WTC11 (cell line): ENCODE measurements at places on chromosomes 7 and 10.

DNA sequence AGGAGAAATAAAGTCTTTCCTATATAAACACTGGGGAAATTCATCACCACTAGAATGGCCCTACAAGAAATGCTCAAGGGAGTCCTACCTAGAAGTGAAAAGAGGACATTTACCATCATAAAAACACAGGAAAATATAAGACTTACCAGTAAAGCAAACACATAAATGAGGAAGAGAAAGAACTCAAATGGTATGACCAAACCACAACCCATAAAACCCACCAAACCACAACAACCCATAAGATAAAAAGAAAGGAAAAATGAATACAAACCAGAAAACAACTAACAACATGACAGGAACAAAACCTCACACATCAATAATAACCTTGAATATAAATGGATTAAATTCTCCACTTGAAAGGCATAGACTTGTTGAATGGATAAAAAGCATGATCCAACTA, 71.9 kb upstream of the DIP2C start:
- DNase-seq: no peak

GRCh38 chr7:118029826-118030422, 154.0 kb upstream of the LSM8 start:
- no peak for DNase-seq

- DNase-seq: no peak
Observed at GRCh38 chr7:95684505-95684904, 87.8 kb upstream of the DYNC1I1 start.

DNA sequence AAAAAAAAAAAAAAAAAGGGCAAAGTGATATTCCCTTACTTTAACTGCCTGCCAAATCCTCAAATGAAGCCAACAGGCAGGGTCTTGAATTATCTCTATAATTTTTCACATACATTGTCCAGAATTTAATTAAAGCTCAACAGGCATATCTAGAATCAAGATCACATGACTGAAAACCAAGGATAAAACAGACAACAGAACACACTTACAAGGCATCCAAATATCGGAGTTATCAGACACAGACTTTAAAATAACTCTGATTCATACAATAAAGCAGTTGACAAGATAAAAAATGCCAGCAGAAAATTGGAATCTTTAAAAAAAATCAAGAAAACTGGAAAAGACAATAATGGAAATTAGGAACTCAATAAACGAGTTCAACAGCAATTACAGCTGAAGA, 10.7 kb downstream of the CYTH3 start:
- DNase-seq: no peak

DNA sequence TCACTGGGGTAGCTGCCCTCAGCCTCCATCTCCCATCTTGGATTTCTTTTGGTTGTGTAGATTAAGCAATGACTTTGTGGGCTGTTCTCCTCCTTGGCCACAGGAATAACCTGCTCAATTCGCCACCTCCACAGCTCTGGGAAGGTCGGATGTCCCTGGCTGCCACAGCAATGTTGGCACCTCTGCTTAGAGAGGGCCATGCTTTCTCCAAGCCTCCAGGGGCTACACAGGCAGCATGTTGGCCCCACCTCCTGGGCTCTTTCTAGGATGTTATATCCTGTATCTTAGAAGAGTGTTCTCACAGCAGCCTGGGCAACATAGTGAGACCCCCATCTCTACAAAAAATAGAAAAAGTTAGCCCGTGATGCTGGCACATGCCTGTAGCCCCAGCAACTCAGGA, 35.4 kb upstream of the FXYD4 start:
- DNase-seq: no peak

GRCh38 chr10:53808677-53809372, 992.2 kb downstream of the PCDH15 start:
- DNase-seq: peak; percentile 27

- no peak for DNase-seq
Observed at GRCh38 chr10:45534572-45534971, 138.0 kb downstream of the ZFAND4 start.

DNA sequence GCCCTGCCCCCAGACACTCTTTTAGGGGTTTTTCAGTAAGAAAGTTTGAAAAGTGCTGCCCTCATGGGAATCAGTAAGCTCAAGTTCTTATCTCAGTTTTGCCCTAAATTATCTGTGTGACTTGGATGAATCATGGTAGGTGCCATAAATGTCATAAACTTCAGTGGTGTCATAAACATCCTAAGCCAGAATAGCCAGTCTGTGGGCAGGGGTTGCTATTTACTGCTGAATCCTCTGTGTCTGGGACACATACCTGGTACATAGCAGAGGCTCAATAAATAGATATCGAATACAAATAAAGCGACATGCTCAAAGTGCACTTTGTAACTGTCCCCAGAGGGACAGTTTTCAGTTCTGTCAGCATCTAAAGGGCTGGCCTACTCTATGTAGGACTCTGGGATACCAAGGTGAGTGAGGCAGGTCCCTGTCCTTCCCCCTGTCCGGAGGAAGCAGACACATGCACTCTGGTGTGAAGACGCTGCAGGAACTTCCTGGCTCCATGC, 502.1 kb downstream of the RPS24 start:
- no peak for DNase-seq

DNA sequence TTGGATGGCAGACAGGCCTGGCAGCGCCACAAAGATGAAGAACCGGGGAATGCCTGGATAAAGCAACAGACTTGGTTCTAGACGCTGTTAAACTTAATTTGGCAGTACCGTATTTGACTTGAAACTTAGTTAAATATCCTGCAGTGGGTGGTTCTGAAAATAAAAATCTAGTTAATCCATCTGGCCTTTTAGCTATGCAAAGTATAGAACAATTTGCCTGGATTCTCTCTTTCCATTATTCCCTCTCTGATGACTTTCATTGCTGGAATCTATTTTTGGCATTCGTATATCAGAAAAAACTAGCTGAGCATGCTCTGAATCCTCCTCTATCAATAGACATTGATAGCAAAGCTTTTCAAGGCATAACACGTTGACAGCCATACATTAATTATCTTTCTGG, 203.6 kb downstream of the MACC1 start:
- no peak for DNase-seq

DNA sequence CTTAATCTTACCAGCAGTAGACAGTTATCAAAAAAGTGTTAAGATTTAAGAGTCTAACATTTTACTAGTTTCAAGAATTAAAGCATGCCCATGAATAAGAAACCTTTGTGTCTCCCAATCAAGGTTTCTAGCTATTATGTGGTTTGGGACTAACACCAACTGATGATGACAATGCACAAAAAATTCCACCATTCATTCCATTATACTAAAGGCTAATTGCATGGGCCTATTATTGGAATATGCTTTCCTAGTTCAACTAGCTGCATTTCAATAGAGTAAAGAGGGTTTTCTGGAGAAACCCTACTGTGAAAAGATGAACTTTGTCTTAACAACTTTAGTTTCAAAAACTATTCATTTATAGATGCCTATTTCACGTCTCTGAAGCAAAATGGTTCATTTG, 44.6 kb downstream of the UBE2H start:
- no peak for DNase-seq

DNA sequence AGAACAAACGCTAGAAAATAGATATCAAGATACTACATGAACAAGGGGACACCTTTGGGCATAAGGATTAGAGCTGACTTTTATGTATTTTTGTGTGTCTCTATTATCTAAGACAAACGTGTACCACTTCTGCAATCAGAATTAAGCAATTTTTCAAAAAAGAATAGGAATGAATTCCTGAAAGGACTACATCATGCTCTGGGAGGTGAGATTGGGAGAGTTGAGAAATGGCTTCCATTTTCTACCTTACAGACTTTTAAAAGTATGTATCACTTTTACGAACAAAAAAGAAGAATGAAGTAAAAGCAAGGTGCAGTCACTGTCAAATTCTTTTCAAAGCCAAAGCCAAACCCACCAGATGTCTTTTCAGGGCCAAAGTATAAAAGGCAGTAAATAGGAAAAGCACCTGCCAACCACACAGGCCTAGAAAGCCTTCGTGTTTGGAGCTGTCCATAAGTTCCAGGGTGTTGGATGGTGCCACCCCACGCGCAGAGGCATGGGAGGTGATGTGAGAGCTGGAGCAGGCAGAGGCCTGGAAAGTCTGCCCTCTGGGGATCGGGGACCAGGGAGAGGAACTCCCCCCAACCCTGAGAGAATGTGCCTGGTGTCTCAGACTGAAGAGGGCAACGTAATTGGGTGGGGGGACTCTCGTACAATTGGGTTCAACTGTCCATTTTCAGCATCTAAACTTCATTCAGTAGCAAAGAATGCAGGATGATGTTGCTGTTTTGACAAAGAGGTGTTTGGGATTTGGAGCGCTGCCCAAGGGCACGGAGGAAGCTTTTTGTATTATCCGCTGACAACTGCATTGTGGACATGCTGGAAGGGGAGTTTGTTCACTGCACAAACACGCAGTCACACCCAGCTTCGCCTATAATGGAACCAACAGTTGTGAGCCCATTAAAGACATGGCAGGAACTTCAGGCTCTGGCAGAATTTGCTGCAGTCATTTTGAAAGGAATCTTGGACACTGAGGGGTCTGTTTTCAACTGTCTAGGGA, 17.6 kb upstream of the CTBP2 start:
- DNase-seq: no peak

DNA sequence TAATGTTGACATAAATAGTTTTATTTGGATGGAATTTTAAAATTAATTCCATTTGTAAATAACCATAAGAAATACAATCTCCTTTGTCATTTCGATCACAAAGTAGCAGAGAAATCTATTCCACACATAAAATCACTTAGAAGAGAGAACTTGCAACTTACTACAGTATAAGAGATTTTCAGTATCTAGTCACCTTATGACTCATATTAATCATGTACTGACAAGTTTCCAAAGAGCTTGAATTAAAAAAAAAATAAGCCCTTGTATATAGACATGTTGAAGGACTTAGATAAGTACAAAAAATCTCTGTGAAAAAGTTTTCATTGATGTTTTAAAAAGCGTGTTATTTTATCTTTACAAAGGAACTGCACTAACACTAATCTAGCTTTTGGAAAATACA, 207.1 kb upstream of the ETV1 start:
- no peak for DNase-seq

DNA sequence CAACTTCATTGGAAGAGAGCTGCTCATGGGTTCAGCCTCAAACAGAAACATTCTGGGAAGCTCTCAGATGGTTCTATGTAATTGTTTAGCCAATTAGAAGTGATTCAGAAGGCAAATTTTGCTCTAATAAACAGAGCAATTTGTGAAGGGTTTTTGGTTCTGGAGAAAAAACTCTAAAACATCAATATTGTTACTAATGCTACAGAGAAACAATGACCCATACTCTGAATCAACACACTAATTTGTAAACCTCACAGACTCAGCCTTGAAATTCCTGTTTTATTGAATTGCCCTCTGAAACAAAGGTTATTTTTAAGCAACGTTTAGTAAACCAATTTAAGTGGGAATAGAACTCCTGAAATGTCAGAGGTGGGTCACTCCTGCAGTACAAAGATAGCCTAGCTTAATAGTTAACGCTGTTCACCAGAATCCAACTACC, 171.6 kb upstream of the SVIL start:
- no peak for DNase-seq

DNA sequence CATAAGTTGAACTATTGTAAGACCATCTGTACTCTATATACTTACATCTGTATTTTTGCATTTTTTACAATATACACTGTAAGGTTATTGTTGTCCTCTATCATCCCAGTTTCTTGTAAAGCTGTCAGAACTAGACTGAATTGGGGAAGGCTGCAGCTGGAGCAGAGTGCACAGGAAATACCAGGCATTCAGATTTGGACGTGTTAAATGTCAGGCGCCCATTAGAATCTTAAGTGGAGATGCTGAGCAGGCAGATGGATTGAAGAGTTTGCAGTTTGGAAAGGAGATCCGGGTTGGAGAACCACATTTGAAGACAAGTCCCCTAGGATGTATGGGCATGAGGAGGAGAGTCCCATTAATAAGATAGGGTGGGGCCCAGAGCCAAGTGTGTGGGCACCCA, 40.4 kb downstream of the MTURN start:
- DNase-seq: no peak

GRCh38 chr10:28728366-28728765, 51.0 kb downstream of the BAMBI start:
- DNase-seq: no peak

DNA sequence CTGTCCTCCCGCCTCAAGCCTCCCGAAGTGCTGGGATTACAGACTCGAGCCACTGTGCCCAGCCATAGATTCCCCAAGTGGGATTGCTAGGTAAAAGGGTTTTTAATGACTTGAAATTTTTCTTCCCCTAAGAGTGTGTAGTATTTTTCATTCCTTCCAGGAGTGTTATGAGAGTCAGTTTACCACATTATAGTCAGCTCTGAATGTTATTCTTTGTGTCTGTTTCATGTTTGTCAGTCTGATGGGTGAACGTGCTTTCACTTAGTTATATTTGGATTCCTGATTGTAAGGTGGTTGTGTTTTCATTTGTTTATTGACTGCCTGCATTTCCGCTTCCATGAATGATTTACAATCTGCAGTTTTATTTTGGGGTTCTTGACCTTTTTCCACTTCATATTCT, 6.3 kb downstream of the ZNF212 start:
- no peak for DNase-seq

DNA sequence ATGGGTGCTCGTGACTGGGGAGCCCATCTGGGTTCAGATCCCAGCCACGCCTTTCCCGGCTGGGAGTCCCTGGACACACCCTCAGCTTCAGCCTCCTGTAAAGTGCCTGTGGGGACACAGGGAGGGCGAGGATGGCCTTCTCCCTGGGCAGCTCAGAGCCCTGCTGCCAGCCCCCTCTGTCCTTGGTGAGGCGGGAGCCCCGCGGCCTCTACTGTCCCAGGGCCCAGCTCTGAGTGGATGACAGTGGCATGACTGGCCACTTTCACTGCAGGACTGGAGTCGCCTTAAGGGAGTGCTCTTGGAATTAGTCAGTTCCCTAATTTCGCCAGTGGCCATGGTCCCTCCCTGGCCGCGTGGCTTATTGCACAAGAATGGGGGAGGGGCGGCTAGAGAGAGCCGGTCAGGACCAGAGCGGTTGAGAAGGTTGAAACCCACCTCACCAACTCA, 4.6 kb downstream of the BRI3 start:
- DNase-seq: no peak

- no peak for DNase-seq
Observed at GRCh38 chr10:114811862-114812261, 9.7 kb upstream of the FHIP2A start.

- peak; percentile 68 for DNase-seq
Observed at GRCh38 chr7:31767686-31768358, 80.8 kb downstream of the PPP1R17 start.

DNA sequence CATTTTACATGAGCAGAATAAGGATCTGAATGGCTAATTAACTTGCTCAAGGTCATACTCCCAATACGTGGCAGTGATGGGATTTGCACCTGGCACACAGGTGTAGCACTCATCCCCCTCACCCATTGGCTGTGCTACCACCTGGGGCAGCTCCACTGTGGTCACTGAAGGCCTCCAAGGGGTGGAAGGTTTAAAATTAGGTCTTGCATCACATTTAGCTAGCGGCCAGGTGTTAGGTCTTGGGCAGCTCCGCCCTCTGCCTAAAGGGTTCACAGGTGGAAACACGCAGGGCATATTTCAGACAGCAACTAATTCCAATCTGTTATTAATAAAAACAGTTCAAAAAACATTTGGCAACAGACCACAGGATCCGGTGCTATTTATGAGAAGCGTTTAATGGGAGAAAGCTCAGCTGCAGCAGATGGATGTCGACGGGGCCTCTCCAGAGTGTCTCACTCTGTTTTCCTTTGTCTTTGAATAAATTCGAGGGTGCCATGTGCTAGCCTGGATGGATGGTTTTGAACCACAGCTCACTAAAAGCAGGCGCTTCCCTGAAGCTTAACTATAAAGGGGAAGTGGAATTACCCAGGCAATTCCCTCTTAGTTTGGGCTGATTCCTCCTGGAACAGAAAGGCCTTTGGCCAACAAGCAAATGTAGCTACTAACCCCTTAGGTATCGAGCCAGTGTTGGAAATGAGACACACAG, 1017.6 kb downstream of the TYW1 start:
- DNase-seq: no peak

GRCh38 chr7:147571436-147572185, 1019.0 kb upstream of the C7orf33 start:
- no peak for DNase-seq
